Psoas muscle (tissue), 8 donors: ENCODE measurements at places on chromosomes 2 and 18. TPM values are rescaled to one million over a fixed set of nuclear protein-coding genes. Genes with fewer than 3 reads are reported as not detected.

DNA sequence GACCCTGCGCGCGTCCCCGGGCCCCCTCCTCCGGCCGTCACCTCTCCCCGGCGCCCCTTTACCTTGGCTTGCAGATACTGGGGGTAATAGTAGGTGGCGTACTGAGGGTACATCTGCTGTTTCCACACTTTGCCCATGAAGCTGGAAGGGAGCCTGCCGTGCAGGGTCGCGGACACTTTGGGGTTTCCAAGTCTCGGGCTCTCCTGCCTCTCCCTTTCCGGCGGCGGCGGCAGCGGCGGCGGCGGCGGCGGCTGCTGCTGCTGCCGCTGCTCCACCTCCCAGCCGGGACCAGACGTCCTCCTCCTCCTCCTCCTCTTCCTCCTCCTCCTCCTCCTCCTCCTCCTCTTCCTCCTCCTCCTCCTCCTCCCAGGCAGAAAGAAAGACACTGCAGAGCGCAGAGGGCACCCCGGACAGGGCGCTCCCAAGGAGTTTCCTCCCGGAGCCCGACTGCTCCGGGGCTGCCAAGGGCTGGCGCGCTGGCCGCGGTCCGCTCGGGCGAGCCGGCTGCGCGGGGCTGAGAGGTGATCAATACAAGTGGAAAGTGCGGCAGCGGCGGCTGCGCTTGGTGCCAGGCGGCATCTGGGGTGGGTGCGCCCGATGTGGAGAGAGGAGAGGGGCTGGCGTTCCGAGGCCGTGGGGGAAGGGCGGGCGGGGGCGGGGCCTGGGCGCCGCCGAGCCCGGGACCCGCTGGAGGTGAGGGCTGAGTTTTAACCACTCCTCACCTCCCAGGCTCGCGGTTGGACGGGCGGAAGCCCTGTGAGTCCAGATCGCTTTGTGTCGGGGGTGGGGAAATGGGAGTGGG is at the start of gene RBMS1:
Gene RBMS1 (minus strand): TSS at position 581 of the 802 bp plus-strand sequence. CDS start 444 bp downstream, at position 137.
- no peaks in the 10 kb centered on the region for H3K27me3 ChIP-seq
- H3K36me3 ChIP-seq, result no peaks in the 10 kb centered on the region
- H3K4me3 ChIP-seq, result peak within 1 kb of the TSS; percentile 87
- H3K27ac ChIP-seq, result peak within 1 kb of the TSS; percentile 94
- peak; percentile 57 for DNase-seq

- no peak overlapping the region for H3K27ac ChIP-seq
- H3K36me3 ChIP-seq, result no peaks in the 10 kb centered on the region
- peaks cover 11% of the 10 kb centered on the region for H3K27me3 ChIP-seq
- H3K4me3 ChIP-seq, result no peak overlapping the region
- DNase-seq, result no peak
These were observed 101.2 kb upstream of the ALK start for GRCh38 chr2:30022444-30023071.

- no peaks in the 10 kb centered on the region for H3K36me3 ChIP-seq
- DNase-seq, result no peak
- H3K4me1 ChIP-seq, result no peaks in the 10 kb centered on the region
These were observed 796.2 kb downstream of the KCNJ3 start for GRCh38 chr2:155494744-155495143.

DNA sequence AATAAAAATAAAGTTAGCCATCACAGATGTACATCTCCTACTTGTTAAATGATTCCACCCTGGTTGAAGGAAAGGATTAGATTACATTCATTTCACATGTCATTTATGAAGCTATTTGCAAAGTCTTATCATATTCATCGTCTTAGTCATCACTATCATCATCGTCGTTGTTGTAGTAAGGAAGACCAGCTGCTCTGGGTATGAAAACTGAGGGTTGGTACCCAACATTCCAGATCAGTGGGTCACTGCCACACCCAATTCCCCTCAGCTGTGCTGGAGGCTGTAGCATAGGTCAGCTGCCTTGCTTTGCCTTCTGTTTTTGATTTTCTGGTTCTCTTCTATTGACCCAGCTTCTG is 20.9 kb upstream of the CCBE1 start:
- H3K27ac ChIP-seq, result no peak overlapping the region
- no peak overlapping the region for H3K4me3 ChIP-seq
- H3K27me3 ChIP-seq, result peaks cover 2% of the 10 kb centered on the region

GRCh38 chr2:206240327-206240726 is 34.1 kb upstream of the ZDBF2 start:
- no peak overlapping the region for H3K4me3 ChIP-seq
- H3K27me3 ChIP-seq, result peaks cover 2% of the 10 kb centered on the region
- no peaks in the 10 kb centered on the region for H3K4me1 ChIP-seq
- DNase-seq, result no peak
- no peak overlapping the region for H3K27ac ChIP-seq

DNA sequence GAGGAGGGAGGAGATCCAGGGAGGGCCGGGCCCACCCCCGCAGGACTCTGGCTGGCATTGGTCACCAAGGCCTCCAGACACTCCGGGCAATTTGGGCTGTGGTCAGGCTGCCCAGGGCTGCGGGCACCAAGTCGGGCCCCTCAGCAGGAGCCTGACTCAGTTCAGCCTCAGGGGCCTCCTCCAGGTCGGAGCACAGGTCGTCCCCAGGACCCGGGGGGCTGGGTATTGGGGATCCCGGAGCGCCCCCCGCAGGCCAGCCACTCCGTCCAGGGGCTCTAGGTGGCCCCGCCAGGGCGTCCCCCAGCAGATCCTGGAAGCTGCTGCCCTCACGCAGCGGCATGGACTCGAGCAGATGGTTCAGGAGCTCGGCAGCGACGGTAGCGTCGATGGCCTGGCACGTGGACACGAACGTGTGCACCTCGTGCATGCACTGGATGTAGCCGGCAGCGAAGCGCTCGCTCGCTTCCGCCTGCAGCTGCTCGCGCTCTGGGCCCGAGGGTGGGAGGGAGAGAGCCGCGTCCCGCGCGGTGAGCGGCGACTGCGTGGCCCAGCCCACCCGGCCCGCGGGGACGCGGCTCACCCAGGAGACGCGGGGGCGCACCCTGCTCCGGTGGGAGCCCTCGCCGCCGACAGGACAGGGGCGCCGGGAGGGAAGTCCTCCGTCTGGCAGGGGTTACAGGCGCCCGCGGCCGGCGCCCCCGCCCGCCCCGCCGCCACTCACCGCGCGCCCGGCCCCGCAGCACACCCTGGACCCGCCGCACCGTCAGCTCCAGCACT is 884 bp downstream of the HES6 start:
- no peaks in the 10 kb centered on the region for H3K36me3 ChIP-seq
- peak; percentile 66 for DNase-seq
- no peaks in the 10 kb centered on the region for H3K27me3 ChIP-seq
- H3K27ac ChIP-seq, result no peak overlapping the region
- H3K4me1 ChIP-seq, result peaks cover 32% of the 10 kb centered on the region
- H3K4me3 ChIP-seq, result peak overlapping the region; percentile 69

- H3K27me3 ChIP-seq, result no peaks in the 10 kb centered on the region
- no peak for DNase-seq
- peak overlapping the region; percentile 83 for H3K27ac ChIP-seq
- no peak overlapping the region for H3K4me3 ChIP-seq
- no peaks in the 10 kb centered on the region for H3K36me3 ChIP-seq
- peaks cover 52% of the 10 kb centered on the region for H3K4me1 ChIP-seq
These were observed 75.3 kb downstream of the CABYR start for GRCh38 chr18:24214144-24214543.

GRCh38 chr2:177413703-177414102 is 21.1 kb downstream of the AGPS start:
- no peak overlapping the region for H3K4me3 ChIP-seq
- no peaks in the 10 kb centered on the region for H3K36me3 ChIP-seq
- no peak overlapping the region for H3K27ac ChIP-seq
- peaks cover 14% of the 10 kb centered on the region for H3K4me1 ChIP-seq
- H3K27me3 ChIP-seq, result no peaks in the 10 kb centered on the region
- DNase-seq, result no peak

GRCh38 chr2:222912117-222912516 is 51.3 kb downstream of the ACSL3 start:
- no peaks in the 10 kb centered on the region for H3K27me3 ChIP-seq
- peak overlapping the region; percentile 31 for H3K4me3 ChIP-seq
- no peak for DNase-seq
- H3K36me3 ChIP-seq, result peaks cover 31% of the 10 kb centered on the region

DNA sequence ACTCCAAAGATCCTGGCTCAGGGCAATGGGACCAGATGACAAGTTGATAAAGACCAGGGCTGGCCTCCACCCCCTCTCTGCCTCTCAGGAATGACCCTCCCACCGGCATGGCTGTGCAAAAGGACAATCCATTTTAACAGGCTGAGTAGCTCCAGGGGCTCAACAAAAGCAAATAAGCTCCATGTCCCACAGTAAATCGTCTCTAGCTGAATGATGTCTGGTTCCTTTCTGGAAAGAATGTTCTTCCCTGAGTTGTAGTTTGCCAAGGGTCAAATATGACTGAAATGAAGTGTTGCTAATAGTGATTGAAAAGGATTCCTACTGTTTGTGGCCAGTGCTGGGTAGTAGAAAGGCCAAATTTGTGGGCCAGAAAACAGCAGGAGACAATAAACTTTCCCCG is 434.4 kb upstream of the ETAA1 start:
- no peaks in the 10 kb centered on the region for H3K4me1 ChIP-seq
- H3K4me3 ChIP-seq, result no peak overlapping the region
- H3K27me3 ChIP-seq, result no peaks in the 10 kb centered on the region
- no peak overlapping the region for H3K27ac ChIP-seq

DNA sequence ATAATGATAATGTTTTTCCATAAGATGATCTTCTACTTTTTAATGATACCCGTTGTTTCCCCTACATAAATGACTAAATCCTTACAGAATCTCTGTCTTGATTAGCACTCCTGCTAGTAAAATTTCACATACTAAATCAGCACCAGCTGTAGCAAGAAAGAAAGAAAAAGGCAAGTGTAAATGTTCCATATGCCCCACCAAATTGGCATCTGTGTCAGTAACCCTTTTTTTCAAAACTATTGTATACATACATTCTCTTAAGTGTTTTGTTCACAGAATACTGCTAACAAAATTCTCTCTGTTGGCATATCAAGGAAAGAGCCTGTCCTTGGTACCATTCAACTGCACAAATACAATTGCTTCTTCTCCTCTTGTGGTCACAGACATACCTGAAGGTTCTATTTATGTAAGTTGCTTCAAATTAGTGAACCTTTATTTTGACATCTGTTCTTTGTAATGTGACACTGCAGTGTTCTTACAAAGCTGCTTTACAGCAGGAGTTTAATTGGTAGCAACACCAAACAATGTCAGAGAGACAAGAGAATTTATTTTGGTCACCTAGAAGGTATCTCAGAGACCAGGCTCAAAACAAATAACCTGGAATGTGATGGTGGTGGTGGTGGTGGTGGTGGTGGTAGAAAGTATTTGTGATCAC is 641.9 kb downstream of the ZEB2 start:
- H3K4me1 ChIP-seq, result no peaks in the 10 kb centered on the region
- no peaks in the 10 kb centered on the region for H3K27me3 ChIP-seq
- no peaks in the 10 kb centered on the region for H3K36me3 ChIP-seq
- no peak for DNase-seq
- no peak overlapping the region for H3K27ac ChIP-seq

DNA sequence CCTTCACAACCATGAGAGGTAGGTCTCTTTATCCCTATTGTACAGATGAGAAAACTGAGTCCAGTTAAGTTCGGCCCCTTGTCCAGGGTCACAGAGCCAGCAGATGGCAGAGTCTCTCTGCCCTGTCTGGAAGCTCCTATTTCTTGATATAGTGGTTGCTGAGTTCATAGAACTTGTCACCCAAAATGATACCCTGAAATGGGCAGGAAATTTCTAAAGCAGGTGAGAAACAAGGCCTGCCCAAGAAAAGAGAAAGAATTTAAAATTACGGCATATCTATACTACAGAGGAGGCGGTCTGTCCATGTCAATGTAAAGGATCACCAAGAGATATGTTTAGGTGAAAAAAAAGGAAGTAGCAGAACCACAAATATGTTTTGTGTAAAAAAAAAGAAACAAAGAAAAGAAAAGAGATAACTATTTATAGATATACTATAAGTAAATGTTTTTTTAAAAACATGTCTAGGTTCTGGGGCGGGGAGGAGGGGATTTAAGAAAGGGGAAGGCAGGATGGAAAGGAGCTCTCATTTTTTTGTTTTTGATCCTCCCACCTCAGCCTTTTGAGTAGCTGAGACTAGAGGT is 39.8 kb downstream of the MYO7B start:
- H3K4me1 ChIP-seq, result peaks cover 31% of the 10 kb centered on the region
- H3K27ac ChIP-seq, result no peak overlapping the region
- H3K27me3 ChIP-seq, result no peaks in the 10 kb centered on the region
- no peak for DNase-seq
- no peaks in the 10 kb centered on the region for H3K36me3 ChIP-seq
- H3K4me3 ChIP-seq, result no peak overlapping the region

GRCh38 chr2:212979799-212980198 is 171.6 kb downstream of the IKZF2 start:
- peaks cover 10% of the 10 kb centered on the region for H3K4me1 ChIP-seq
- no peak overlapping the region for H3K4me3 ChIP-seq
- no peaks in the 10 kb centered on the region for H3K36me3 ChIP-seq
- no peaks in the 10 kb centered on the region for H3K27me3 ChIP-seq

- no peak overlapping the region for H3K4me3 ChIP-seq
- H3K27me3 ChIP-seq, result no peaks in the 10 kb centered on the region
- peaks cover 1% of the 10 kb centered on the region for H3K4me1 ChIP-seq
- DNase-seq, result no peak
- no peaks in the 10 kb centered on the region for H3K36me3 ChIP-seq
- no peak overlapping the region for H3K27ac ChIP-seq
These were observed 66.5 kb upstream of the IGFBP5 start for GRCh38 chr2:216761809-216762208.

- no peak overlapping the region for H3K27ac ChIP-seq
- no peak overlapping the region for H3K4me3 ChIP-seq
- H3K36me3 ChIP-seq, result no peaks in the 10 kb centered on the region
- H3K27me3 ChIP-seq, result no peaks in the 10 kb centered on the region
- H3K4me1 ChIP-seq, result no peaks in the 10 kb centered on the region
These were observed 58.9 kb upstream of the TEX51 start for GRCh38 chr2:126839796-126840195.

DNA sequence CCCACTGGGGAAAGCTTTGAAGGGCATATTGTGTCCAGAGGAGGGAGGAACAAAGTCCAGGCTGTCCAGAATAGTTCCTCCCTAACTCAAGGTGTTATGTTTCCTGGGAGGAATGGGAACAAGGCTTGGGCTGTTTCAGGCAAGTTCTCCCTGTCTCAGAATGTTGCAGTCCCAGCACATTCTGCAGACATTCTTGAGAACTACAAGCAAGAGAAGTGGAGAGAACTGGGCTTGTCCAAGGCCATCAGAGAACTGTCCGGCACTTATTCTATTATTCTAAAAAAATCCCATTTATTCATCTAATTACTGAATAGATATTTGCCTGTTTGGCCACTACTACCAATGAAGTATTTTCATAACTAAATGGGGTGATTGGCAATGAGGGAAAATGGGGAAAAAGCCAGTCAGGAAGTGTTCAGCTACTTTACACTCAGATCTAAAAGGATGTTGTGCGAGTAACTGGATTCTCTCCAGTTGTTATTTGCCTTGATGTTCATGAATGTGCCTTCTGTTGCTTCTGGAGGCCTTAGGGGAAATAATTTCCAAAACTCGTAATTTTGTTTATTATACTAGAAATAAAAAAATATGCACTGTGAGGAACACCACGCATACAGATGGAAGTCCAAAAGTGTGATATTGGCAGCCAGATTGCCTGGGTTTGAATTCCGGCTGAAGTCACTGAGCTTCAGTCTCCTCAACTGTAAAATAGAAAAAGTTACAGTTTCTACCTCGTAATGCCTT is 300.1 kb upstream of the RND3 start:
- no peaks in the 10 kb centered on the region for H3K4me1 ChIP-seq
- H3K27me3 ChIP-seq, result no peaks in the 10 kb centered on the region
- no peak overlapping the region for H3K4me3 ChIP-seq
- H3K36me3 ChIP-seq, result no peaks in the 10 kb centered on the region
- H3K27ac ChIP-seq, result no peak overlapping the region

Gene TRAPPC12
- 62.8 TPM for total RNA-seq

Gene RPE
- 17.7 TPM for total RNA-seq

Gene CD8A
- 0.47 TPM for total RNA-seq

Gene CNDP2
- total RNA-seq, result 46.9 TPM

Gene RGPD4
- total RNA-seq, result 0.17 TPM

Gene OTOS
- total RNA-seq, result not detected

Gene MARCO
- 1.7 TPM for total RNA-seq

Gene TANK
- total RNA-seq, result 39.6 TPM

Gene ANKRD44
- total RNA-seq, result 8.8 TPM

Gene ALPP
- not detected for total RNA-seq

Gene GALNT13
- not detected for total RNA-seq
